ENCODE measurements at places on chromosomes 7 and 10. TPM values are rescaled to one million over a fixed set of nuclear protein-coding genes. Genes with fewer than 3 reads are reported as not detected.

GRCh38 chr7:132343199-132343598, 233.1 kb downstream of the PLXNA4 start:
- peaks cover 32% of the 10 kb centered on the region for H3K27me3 ChIP-seq
- H3K27ac ChIP-seq: no peak overlapping the region
- H3K4me1 ChIP-seq: no peaks in the 10 kb centered on the region
- H3K4me3 ChIP-seq: no peak overlapping the region

GRCh38 chr7:105711726-105712402, 130.6 kb upstream of the EFCAB10 start:
- H3K27me3 ChIP-seq: no peaks in the 10 kb centered on the region
- no peak overlapping the region for H3K4me3 ChIP-seq
- H3K27ac ChIP-seq: no peak overlapping the region
- H3K36me3 ChIP-seq: peaks cover 25% of the 10 kb centered on the region
- peaks cover 18% of the 10 kb centered on the region for H3K4me1 ChIP-seq
- no peak for DNase-seq

DNA sequence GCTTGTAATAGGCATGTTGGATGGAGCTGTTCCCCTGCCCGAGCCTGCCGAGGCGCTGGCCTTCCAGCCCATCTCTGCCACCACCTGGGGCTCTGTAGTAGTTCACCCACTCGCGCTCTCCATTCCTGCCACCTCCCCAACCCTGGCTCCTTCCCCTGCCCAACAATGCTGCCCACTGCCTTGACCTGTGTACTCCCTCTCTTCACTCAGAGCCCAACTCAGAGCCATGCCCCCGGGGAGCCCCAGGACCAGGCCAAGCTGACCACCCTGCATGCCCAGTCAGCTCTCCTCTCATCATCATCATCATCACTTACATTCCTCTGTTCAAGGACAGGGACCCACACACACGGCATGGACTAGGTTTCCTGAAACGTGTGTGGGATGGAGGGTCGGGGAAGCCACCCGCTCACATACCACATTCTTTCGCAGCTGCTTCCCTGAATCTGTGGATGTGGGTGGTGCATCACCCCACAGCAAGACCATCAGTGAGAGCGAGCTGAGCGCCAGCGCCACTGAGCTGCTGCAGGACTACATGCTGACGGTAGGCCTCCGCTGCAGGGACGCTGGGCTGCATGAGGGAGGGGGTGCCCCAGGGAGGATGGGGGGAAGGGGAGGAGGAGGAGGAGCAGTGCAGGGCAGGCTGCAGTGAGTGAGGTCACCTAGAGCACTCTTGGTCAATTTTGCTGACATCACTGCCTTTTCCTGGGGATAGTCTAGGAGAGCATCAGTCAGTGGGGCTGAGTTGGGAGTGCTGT, 15.6 kb downstream of the NACAD start:
- H3K4me3 ChIP-seq: no peak overlapping the region
- H3K4me1 ChIP-seq: peaks cover 12% of the 10 kb centered on the region
- H3K36me3 ChIP-seq: peaks cover 74% of the 10 kb centered on the region
- DNase-seq: no peak
- peak overlapping the region; percentile 11 for H3K27ac ChIP-seq
- no peaks in the 10 kb centered on the region for H3K27me3 ChIP-seq

DNA sequence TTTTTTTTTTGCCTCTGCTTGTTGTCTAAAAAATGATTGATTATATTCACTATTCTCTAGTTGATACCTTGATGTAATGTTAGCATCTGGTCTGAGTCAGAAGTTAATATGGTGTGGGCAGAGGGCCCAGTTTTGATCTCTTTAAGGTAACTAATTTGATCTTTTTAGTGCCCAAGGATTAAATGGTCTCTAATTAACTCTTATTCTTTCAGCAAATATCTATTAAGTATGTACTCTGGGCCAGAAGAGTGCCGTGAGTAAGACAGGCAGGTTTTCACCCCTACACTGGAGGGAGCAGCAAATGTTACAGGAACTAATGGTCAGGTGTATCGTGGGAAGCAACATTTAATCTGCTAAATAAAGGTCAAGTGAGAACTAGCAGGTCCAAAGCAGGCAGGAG, 144.6 kb upstream of the COL1A2 start:
- no peaks in the 10 kb centered on the region for H3K36me3 ChIP-seq
- no peak overlapping the region for H3K27ac ChIP-seq
- DNase-seq: no peak
- no peak overlapping the region for H3K4me3 ChIP-seq
- H3K4me1 ChIP-seq: no peaks in the 10 kb centered on the region

DNA sequence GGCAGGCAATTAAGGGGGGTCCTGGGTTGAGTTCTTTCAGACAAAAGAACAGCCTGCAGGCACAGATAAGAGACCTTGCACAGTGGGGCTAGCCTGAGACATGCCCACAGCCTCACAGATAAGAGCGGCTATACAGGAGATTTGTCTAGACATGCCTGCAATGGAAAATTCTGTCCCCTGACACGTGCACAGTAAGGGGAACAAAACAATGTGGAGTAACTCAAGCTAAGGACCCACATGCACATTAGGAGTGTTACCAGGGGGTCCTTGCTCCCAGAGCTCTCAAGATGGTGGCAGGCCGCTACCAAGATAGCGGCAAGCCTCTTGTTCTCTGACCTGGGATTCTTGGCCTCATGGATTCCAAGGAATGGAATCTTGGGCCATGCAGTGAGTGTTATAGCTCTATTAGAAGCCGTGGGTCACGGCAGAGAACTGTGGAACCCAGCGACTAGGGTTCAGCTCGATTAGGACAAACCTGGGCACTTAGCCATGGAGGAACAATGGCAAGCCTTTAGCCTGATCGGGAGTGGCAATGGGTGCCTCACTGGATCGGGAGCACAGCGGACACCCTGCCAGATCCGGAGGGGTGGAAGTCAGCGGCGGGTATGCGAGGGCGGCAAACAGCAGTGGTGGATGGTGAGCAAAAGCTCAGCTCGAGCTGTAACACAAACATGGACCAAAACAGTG, 196.9 kb downstream of the CCSER2 start:
- no peak for DNase-seq
- no peak overlapping the region for H3K4me3 ChIP-seq
- peaks cover 2% of the 10 kb centered on the region for H3K36me3 ChIP-seq

- no peak for DNase-seq
- no peaks in the 10 kb centered on the region for H3K27me3 ChIP-seq
- no peak overlapping the region for H3K4me3 ChIP-seq
- H3K36me3 ChIP-seq: no peaks in the 10 kb centered on the region
Measured at GRCh38 chr7:151101621-151102396, 15.5 kb downstream of the AGAP3 start.

DNA sequence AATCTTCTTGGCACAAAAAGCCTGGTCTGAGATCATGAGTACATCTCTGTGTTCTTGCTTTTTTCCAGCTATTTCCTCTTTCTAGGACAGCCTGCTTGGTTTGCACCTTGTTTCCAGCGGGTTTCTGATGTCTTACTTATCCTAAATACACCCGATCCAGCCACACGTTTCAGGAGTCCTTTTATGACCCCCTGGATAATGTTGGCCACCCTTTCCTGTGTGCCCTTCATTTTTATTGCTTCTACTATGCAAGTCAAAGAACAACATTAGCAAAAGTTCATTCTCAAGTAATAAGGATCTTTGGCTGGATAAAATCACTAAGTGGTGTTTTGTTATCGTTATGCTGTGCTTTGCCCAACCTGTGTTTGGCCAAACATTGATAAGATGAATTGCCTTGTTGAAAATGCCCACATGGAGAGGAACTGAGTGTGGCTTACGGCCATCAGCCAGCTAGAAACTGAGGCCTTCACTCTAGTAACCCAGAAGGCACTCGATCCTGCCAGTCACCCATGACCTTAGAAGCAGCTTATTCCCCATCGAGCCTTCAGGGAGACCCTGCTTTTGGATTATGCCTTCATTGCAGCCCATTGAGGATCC, 28.7 kb upstream of the AKR1C1 start:
- H3K36me3 ChIP-seq: no peaks in the 10 kb centered on the region
- no peaks in the 10 kb centered on the region for H3K4me1 ChIP-seq
- H3K27me3 ChIP-seq: no peaks in the 10 kb centered on the region
- H3K4me3 ChIP-seq: no peak overlapping the region

Gene C10orf71
- total RNA-seq: not detected

Gene NPY4R
- total RNA-seq: not detected

Data from activated CD4-positive, alpha-beta memory T cell treated with anti-CD3 and anti-CD28 coated beads, Interleukin-2, amount 10 ng/mL, durations not matched to agents 7 days and 5 days (primary cell).